ENCODE measurements at places on chromosomes 16 and 17. TPM values are rescaled to one million over a fixed set of nuclear protein-coding genes. Genes with fewer than 3 reads are reported as not detected.

Gene NOB1
- 53.3 TPM for total RNA-seq

Gene KRTAP3-1
- 2.9 TPM for total RNA-seq

Gene ZSCAN10
- total RNA-seq: not detected

Gene GUCY2D
- total RNA-seq: not detected

DNA sequence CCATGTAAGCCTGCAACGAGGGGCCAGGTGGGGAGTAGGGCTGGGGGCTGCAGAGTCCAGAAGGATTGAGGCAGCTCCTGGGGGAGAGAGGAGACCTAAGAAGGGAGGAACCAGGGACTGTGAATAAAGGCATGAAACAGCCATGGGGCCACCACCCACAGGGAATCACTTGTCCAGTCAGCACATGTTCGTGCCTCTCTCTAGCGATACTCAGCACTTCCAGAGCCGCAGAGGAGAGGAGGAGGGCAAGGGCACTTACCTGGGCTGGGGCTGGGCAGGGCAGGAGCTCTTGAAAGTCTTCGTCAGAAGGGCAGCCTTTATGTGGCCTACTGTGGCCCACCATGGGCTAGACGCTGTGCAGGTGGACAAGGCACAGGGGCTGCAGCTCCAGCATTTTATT, 24.2 kb downstream of the CACNA1G start:
- DNase-seq: no peak

- DNase-seq: no peak
These were observed 317.9 kb downstream of the SNX29 start for GRCh38 chr16:12294471-12294870.

GRCh38 chr17:52823155-52823554, 664.6 kb upstream of the CA10 start:
- no peak for DNase-seq

GRCh38 chr16:67395458-67396158, 2.3 kb upstream of the TPPP3 start:
- DNase-seq: no peak

DNA sequence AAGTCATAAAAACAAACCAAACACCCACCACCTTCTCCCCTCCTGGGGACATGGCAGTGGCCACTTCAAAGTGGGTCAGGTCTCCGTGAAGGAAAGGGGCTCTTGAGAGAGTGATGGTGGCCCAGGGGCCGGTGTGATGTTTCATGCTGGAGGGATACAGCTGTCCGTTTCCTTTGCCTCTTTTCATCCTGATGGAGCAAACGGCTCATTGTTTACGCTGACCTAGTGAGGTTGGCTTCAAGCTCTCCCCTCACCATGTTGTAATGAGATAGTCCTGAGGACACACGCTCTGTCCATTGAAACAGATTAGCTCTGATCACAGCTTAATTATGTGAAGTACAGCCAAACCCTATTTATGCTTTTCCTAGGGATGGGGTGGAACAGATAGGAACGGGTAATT, 34.2 kb downstream of the CDH13 start:
- no peak for DNase-seq

DNA sequence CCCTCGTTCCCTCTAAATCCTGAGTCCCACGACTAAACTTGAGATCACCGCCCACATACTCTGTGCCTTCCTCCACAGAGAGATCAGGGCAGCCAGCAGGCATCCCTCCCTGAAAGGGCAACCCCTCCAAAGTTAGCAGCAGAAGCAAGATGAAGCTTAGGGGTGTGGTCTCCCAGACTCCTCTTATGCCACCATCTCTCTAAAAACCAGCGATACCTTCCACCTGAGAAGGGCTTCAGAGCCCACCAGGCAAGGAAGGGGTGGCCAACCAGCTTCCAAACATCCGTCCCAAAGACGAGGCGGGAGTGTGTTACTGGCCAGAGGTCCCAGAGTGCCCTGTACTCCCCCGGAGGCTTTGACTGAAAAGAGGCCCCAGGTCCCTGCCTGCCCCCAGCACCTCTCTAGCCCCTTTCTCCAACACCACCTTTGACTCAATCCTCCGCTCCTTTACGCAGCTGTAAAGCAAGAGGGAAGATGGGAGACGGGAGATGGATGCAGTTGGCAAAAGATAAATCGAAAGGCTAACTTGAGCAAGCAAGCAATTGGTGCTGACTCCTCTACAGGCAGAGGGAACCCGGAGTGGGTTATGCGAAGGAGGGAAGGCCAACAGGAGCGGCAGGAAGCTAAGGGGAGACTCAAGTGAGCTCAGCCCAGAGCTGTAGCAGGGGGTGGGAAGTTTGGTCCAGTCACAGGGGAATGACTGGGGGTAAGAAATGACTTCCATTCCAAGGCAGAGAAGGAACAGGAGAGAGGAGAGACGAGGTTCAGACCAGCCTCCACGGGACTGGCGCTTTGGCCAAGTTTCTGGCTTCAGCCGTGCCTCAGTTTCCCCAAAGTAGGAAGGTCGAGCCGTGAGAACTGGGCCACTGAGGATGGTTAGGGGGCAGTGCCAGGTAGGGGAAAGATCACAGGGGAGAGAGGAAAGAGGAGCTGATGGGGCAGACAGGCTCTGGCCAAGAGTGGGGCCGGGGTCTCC, 1.0 kb downstream of the ST3GAL2 start:
- DNase-seq: peak; percentile 62

DNA sequence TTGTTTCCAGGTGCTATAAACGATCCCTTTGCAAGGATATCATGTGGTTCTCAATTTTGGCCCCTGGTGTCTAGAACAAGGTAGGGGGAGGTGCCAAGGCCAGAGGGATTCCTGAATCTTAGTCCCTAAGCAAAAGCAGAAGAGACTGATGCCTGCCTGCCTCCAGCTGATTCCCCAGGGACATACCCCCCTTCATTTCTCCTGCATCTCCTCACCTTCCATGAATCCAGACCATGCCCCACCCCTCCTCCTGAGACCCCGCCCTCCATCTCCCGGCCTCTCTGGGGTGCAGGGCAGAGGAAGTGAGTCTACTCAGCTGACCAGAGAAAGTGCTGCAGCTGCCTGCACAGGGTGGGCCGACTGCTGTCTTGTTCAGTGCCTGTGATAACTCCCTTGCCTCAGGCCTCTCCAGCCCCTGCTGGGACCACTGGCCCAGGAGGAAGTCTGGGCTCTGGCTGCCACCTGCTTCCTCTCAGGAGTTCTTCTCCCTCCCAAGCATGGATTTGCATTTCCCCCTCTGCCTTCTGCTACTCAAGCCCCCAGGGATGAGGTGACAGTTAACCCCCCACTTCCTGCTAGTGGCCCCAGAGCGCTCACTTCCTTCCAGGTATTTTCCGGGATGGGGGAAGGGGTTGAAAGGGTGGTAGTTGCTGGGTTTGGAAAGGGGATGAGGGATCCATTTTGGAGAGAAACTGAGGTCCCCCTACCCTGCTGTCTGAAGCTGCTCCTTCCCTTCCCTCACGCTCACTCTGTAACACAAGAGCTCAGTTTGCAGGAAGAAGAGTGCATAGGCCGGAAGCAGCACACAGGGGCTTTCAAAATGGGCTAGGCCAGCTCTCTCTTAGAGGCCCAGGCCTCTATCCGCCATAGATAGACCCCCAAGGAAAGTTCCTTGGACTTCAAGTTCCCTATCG, 10.5 kb upstream of the TSPOAP1 start:
- peak; percentile 54 for DNase-seq

DNA sequence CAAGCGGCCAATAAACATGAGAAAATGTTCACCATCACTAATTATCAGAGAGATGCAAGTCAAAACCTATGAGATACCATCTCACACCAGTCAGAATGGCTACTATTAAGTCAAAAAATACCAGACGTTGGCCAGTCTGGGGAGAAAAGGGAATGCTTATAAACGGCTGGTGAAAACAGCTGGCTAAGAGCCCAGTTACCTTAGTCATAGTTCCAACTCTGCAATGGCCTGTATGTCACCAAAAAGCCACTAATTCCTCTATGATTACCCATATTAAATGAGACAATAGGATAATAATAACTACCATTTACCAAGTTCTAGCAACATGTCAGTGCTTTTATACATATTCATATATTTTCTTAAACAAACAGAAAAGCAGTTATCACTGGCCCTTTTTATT, 42.9 kb upstream of the CDRT4 start:
- peak; percentile 85 for DNase-seq

- DNase-seq: no peak
These were observed 191.1 kb upstream of the TBX2 start for GRCh38 chr17:61208301-61209105.

DNA sequence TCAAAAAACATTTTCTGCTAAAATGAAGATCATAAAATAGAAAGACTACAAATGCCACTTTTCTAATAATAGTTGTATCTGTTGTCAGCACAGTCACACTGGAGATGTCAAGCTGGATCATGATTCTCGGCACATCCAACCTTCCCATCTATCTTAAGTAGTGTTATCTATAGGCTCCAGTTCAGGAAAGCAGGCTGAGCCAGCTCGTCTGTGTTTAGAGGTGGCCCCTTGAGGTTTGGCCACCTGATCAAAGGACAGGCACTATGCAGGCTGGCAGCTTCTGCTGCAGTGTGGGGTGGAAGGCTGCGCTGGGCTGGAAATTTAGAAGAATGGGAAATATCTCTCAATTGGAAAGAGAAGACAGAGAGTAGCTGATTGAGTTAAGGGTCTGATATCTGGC, 32.4 kb downstream of the SMYD4 start:
- no peak for DNase-seq

DNA sequence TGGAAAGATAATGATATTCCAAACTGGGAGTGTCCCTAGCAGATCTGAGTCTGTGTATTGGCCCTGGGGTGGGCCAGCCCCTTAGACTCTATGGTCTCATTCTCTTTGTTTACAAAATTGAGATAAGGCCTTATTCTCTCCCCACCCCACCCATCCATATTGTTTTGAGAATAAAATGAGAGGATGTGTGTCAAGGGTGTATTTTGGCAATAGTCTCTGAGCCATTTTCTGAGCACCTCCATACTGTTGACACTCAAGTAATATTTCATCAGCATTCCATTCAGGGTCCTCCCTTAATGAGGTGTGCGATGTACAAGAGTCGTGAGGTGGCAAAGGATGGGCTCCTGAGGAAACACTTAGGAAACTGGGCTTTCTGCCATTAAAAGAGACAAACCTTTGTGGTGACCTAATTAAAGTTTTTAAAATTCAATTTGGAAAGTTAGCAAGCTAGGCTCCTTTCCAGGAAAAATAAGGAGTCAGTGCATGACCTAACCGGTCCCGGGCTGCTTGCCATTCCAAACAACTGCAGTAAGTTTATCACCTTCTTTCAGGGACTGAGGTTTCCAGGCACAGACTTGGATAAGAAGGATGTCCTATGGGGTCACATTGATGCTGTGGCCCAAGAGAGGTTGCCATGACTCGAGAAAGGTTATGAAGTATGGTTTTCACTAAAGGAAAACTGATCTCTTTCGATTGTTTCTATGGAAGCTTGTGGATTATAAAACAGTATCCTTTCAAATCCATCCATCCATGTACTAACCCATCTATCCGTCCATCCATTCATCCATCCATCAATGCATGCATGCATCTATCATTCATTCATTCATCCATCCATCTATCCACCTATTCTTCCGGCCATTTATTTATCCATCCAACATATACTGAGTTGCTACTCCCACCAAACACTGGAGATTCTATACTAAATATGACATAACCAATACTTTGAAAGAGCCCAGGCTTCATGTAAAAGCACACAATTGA, 443.3 kb downstream of the UTP18 start:
- DNase-seq: no peak

DNA sequence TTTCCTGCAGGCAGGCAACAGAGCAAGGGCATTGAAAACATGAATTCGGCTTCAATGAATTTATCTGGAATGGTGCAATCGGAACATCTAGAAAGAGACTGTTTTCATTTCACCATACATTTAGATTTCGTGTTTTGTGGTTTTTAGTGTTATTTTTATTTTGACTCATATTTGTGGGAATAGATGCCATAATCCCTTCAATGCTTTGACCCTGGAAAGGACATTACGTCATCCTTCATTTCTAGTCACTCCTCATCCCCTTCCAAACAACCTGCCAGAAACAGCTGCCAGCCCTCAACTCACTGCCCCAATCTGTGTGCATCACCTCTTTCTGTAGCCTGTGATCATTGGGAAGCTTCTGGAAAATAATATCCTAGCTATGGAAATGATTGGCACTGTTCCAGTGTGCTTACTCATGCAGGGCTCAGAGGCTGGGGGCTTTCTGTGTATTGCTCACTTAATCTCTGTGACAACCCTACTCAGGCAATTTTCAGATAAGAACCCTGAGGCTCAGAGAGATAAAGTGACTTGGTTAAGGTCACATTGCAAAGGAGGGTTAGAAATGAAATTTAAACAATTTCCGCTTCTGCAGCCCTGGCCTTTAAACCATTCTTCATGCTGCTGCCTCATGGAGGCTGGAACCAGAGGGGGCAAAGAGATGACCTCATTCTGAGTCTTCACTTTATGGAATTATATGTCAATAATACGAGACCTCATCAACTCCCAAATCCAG, 9.5 kb upstream of the KSR1 start:
- DNase-seq: peak; percentile 66

DNA sequence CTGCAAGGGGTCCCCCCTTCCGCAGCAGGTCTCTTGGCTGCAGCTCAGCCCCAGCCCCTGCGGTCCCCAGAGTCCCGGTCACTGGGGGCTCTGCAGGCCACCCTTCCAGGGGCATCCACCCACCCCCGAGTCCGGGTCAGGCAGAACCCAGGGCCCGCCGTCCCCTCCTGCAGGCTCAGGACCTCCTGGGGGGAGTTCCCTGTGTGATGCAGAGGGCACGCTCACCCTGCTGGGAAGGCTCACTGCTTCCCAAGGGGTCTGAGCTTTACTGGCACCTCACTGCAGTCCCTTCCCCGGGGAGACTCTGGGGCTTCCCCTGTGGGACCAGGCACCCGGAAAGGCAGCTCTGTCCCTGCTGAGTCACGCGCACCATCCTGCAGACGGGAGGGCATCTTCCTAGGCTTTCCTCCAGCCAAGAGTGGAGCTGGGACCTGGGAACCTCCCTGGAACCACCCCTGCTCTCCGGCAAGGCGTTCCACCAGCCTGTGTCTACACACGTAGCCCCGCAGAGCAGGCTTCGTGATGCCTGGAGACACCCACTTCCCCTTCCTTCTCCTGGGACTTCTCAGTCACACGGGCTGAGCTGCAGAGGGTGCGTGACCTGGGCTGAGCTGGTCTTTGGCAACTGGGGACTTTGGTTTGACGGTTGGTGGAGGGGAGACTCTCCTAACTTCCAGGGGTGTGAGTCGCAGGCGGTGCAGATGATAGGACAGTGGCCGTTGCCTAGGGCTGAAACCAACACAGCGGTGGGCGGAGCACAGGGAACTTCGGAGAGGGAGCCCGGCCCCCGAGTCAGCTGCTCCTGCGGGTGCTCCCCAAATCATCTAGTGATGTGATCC, 23.4 kb downstream of the SLC25A10 start:
- DNase-seq: no peak

Measured in HFFc6 (cell line).